HS-5 (cell line): ENCODE measurements at places on chromosomes 5 and 9.
A peak's percentile ranks its signal among the peaks of the same experiment; 100 is the strongest.

DNA sequence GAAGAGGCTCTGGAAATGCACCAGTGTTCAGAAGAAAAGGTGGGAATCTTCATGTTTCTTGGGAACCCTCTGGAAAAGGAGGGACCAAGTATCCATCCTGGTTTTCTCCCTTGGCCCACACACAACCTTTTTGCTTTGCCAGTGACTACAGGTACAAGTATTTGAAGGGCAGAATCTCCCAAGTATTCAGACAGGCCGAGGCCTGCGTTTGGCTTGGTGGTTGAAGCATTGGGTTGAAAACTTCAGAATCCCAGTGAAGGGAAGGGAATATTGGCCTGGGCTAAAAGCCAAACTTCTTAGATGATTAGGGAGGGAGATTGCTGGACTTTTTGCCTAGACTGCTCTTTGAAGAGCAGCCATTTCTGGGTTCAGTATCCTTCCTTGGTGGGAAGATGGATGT, 71.9 kb downstream of the UBAP1 start:
- DNase-seq, result no peak

DNA sequence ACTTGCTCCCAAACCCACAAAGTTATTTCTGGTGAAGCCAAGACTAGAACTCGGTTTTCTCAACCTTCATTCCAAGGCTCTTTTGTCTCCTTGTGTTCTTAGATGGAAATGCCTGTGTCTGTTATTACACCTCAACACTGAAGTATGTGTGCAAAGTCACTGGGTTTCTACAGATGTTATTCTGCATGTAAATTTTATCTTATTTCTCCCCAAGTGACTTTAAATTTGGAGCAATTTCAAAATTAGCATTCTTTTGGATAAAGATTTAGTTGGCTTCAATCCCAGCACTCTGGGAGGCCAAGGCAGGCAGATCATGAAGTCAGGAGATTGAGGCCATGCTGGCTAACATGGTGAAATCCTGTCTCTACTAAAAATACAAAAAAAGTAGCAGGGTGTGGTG, 104.4 kb upstream of the GNA14 start:
- DNase-seq, result peak; percentile 78

DNA sequence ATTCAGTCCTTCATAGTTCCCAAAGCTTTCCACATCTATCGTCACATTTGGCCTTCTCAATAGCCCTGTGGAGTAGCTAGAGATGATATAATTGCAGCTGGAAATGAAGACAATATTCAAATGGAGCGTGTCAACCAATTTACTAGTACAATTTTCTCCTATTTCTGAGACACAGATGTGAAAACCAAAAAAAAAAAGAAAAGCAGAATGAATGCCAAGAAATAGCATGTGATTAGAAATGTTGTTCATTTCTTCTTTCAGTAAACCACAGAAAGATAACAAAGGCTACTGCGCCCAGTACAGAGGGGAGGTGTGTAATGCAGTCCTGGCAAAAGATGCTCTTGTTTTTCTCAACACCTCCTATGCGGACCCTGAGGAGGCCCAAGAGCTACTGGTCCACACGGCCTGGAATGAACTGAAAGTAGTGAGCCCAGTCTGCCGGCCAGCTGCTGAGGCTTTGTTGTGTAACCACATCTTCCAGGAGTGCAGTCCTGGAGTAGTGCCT, 99.0 kb downstream of the MUSK start:
- no peak for DNase-seq

DNA sequence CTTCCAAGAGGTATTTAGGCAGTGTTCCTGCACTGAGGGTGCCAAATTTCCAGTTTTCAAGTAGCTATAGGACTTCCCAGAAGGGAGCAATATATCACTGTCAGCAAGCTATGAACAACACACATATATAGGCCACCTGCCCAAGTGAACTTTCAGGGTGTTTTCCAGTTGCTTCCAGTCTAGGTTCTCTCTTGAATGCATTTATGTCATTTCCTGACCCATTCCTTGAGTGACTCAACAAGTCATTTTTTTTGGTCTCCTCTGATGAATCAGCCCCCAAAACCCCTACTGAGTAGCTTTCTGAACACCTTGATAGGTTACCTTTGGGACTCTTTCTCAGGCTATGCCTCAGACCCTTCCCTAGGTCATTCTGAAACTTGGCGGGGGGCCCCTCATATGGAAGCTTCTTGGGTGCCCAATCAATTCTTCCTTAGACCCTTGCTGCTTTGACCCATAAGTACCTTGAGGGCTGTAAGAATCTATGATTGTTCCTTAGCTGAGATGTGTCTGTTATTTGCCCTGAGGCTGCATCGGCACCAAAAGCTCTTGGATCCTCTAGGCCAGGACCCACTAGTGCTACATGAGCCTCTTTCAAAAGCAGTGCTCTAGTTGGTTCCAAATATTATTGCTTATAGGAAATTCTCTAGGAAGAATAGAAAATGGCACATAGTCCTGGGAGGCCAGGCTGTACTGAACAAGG, 12.4 kb downstream of the DNAJB5 start:
- DNase-seq, result no peak

DNA sequence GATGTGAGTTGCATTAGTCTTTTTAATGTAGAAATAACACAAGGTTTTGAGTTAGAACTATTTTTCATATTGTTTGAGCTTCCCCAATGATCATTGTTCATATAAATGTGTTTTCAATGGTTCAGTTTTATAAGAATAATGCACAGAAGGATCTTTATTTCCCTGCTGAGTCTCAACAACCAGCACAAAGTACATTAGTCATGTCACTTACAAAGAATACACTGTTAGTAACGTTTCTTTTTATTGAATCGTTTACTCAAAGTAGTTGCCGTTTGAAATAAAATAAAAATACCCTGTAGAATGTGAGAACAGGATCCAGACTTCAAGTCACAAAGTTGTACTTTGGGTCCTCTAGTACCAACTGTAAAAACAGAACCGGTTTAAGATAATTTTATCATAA, 41.5 kb downstream of the ERCC8 start:
- no peak for DNase-seq

DNA sequence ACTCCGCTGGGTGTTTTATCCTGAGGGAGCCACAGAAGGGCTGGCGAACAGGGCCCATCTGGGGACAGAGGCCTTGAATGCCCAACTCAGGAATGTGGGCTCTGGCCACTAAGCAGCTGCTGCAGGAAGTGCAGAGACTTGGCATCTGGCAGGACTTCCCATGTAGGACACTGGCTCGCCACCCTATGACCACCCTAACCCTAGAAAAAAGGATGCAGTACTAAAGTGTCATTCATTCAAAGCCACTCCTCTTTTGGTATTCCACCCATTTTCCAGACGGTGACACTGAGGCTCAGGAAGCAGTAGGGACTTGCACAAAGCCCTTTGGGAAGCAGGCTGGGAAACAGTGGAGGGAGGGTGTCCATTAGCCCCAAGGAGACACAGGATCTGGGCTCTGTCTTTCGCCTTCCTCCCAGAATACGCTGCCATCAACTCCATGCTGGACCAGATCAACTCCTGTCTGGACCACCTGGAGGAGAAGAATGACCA, 3.0 kb downstream of the BBLN start:
- no peak for DNase-seq

DNA sequence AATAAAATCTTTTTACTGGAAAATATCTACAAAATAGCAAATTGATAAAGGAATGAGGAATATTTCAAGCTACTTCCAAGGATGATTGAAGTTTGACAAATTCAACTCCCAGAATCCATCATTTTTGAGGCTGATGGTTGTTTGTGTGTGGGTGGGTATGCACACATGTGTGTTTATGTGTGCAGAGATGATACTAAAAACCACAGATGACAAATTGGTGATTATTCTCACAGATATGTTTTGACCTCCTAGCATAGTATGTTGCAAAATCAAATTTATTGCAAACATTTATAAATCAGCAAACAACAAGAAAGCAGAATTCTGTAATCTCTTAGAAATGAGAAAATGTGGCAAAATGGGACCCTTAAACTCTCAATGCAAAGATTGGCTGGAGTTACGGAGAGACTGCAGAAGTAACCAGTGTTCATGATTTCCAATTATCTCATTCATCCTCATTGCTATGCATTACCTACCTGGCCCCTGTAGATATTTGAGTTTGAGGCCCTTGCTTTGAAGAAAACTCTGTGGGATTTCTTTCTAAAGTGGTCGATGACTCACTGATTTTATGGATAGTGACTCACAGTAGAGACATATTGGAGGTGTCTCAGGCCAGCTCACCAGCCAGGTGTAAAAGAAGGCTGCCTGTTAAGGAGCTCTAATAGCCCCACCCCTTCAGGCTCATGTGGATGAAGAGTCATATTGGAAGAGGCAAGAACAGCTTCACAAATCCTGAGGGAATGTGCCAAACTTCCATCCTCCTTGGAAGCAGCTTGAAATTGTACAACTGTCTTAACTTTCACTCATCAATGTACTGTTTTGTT, 44.6 kb upstream of the TMC1 start:
- DNase-seq, result peak; percentile 85

- DNase-seq, result peak; percentile 19
These were observed 47.5 kb downstream of the UIMC1 start for GRCh38 chr5:176959051-176959450.

- no peak for DNase-seq
These were observed 17.1 kb upstream of the LOX start for GRCh38 chr5:122095158-122095557.

- DNase-seq, result no peak
These were observed 136.0 kb downstream of the FBXO4 start for GRCh38 chr5:42061121-42061520.

- DNase-seq, result peak; percentile 41
These were observed 34.4 kb downstream of the APBA1 start for GRCh38 chr9:69637817-69638200.

GRCh38 chr5:109844695-109845094, 155.0 kb downstream of the MAN2A1 start:
- DNase-seq, result no peak

GRCh38 chr9:77521091-77521490, 127.0 kb downstream of the GNA14 start:
- DNase-seq, result no peak

DNA sequence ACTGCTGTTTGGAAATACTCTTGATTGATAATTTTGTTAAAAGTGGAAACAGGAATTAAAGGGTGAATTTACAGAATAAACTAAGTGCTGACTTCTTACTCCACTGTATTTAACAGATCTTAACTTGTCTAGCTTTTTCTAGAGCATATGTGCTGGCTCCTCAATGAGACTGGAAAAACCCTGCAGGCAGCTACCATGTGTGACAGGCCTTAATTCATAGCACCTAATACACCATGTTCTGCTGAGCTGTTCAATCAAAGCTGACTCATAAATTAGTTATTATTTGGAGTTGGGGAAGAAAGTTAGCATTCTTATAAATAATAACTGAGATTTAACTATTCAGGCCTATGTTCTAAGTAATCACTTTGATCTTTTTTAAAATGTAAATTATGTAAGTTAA, 29.4 kb downstream of the CTNNAL1 start:
- no peak for DNase-seq

GRCh38 chr9:124388275-124389048, 26.8 kb downstream of the PSMB7 start:
- DNase-seq, result no peak

DNA sequence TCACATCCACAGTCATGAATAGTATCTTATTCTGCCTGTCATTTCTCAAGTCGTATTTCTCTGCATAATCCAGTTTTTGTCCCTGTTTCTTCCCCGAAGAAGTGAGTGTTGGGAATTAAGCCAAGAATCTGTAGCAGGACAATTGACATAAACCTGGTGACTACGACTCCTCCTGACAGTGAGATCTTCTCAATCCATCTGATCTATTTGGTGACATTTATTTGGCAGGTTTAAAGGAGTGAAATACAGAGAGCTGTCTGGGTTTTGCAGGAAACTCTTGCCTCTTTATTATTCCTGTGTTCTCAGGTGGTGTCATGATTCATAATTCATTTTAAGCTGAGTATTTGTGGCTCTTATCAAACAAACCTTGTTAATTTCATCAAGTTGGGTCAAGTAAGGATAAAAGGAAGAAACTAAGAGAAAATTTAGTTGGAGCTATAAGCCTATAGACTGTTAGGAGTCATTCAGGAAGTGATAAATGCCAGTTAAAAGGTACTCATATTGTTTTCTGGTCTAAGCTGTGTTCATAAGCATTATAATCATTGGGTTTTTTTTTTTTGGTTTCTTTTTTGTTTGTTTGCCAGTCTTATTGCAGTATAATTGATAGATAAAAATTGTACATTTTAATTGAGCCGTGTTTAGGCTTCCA, 95.9 kb upstream of the PCSK1 start:
- no peak for DNase-seq

DNA sequence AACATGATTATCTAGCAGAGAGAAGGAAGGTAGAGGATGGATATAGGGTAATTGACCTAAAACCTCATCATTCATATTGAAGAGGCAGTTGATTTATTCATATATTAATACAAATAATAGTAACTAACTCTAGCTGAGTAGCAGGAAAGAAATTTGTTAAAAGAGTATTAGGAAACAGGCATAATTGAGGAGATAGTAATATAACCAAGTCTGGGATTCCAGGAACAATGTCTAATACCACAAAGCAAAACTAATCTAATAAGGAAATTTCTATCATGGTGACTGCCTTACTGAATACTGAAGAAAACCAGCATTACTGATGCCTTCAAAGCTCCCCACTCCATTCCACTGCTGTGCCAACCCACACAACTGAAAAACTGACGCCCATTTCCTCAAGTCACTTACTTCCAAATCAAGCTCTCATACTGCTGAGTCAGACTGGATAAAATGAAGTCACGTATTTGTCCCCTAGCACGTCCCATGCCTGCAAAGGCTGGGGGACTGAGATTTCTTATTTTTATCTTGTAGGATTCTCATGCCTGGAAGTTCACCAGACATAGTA, 153.9 kb downstream of the SMC2 start:
- no peak for DNase-seq

DNA sequence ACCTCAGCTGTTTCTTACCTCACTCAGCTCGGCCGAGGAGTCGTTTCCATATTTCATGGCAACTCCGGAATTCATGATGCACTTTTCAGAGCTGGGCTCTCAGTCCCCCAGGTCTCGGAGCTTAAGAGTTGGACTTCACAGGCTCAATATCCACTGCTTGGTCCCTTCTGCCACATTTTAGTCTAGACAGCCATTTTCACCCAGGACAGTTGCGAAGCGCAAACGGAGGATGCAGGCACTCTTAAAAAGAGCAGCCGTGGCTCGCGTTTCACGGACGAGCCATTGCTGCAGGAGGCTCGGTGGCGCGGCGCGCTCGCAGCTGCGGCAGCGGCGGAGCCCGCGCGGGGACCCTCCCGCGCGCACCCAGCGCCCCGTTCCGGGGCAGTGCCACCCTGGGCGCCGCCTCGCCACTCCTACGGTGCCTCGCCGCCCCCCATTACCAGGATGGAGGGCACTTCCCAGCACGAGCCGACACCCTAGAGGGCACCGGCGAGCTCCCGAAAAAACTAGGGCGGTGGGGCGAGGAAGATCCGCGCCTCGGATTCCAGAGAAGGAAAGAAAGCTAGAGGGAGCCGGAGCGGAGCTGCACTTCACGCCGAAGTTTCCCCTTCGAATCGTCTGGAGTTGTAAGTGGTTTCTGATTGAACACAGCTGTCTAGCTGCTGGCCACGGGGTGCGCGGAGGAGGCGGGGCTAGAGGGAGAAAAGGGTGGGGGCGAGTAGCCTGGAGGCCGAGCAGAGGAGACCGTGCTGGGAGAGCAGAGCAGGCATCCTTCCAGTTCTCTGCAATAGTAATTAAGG, 140.3 kb downstream of the TSSK1B start:
- DNase-seq, result peak; percentile 64
